ENCODE measurements at places on chromosomes 6 and 20.

GRCh38 chr6:1708122-1708521 is 98.4 kb downstream of the FOXC1 start:
- no peak for DNase-seq

GRCh38 chr6:122286512-122286911 is 112.9 kb upstream of the HSF2 start:
- DNase-seq: no peak

- no peak for DNase-seq
These were observed 53.1 kb upstream of the EEF1E1 start for GRCh38 chr6:8155259-8156012.

- DNase-seq: no peak
These were observed 36.3 kb upstream of the RNF8 start for GRCh38 chr6:37317312-37318038.

Measured in left ventricle myocardium inferior (tissue), 1 donor.